ENCODE measurements at places on chromosomes 12 and 14.

DNA sequence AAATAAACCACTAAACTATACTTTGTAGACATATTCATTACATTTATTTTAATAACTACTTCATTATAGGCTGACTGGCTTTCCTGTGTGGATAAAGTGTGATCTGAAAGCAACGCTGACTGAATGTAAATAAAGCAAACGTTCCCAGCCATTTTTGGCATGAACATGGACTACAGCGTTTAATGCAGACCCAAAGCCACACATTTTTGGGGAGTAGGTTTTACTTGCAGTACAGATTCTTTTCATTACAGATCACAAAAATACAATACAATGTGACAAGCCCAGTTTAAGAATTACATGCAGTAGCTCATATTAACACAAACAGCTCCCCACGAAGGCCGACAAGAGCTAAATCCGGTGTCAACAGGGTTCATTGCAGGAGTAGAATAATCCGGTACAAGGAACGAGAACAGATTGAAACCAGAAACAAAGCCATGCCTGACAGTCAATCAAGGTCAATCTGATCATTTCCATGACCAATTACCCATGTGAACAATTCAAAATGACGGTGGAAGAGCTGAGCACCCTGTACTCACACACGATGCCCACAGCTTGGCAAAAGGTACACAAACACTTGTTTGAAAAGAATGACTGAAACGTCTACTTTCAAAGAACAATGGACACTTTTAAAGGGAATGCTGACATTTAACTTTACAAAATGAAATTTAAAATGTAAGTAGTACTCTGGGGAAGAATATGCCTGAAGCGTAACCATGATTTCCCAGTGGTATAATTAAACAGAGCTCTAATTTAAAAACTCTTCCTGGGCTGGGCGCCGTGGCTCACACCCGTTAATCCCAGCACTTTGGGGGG lies 5.3 kb downstream of the BAG5 start:
- no peak for DNase-seq

- no peak for DNase-seq
Observed at GRCh38 chr12:89185181-89185580, 167.1 kb downstream of the DUSP6 start.

DNA sequence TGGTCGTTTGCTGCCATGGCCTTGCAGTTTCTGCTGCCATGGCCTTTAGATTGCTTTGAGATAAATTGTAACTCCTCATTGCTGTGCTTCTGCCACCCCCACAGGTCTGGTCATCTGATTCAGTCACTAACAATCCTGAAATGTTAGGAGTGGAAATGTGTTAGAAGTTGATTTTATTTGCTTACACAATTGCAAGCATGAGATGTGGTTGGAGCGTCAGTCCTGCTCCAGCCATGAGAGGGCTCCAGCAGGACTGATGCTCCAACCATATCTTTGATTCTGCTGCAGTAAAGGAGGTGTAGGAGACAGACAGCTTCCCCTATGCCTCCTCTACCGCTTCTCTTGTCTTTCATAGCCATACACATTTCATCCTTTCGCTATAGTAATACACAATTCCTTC lies 226.8 kb upstream of the RGS6 start:
- DNase-seq = no peak

- DNase-seq = no peak
Observed at GRCh38 chr12:108732489-108733229, 1.3 kb upstream of the CORO1C start.

GRCh38 chr12:28258998-28259397 lies 68.7 kb downstream of the CCDC91 start:
- DNase-seq = no peak

GRCh38 chr14:94682061-94682516 lies 69.9 kb downstream of the SERPINA3 start:
- DNase-seq = no peak

DNA sequence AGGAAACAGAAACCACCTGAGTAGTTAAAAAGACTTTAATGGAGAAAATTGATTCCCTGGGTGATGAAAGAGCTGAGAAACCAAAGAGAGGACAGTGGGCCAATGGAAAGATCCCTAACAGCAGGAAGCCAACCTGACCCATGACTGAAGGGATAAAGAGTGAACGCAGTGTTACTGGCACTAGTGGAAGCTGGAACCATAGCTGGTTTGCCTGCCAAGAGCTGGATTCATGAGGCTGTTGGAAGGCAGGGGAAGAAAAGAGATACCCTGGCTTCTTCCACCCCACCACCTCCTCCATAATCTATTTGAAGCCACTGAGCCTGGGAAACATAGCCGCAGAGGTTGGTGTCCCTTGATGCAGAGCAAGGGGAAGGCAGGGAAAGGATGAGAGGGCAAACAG lies 125.5 kb upstream of the PRKD1 start:
- DNase-seq = no peak

DNA sequence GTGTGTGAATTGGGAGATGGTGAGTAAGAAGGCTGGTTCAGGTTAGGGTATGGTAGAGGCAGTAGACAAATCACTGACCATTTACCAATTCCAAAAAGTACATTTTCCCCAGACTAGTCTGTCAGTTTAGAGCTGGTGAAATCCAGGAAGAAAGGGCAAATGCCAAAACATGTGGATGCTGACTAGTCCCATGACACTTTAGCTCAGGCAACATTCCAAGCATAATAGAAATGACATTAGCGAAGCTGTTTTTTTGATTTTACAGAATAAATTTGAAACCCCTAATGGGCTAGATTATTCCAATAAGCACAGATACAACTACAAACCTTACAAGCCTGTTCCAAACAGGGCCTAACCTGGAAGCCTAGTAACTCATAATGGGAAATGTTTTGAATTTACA lies 884.2 kb downstream of the FLRT2 start:
- no peak for DNase-seq

Data from osteocyte (in vitro differentiated cells).